Liver (tissue), 10 donors: ENCODE measurements at places on chromosomes 3 and 15. TPM values are rescaled to one million over a fixed set of nuclear protein-coding genes. Genes with fewer than 3 reads are reported as not detected.

The PLA2G4D gene
- not detected for polyA plus RNA-seq

DNA sequence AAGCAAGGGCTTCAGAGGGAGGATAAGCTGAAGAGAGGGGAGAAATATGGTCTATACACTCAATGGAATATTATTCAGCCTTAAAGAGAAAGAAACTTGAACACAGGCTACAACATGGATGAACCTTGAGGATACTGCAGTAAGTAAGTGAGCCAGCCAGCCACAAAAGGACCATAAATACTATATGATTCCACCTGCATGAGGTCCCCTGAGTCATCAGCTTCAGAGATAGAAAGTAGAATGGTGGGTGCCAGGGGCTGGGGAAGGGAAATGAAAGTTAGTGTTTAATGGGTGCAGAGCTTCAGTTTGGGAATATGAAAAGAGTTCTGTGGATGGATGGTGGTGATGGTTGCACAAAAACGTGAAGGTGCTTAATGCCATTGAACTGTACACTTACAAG lies 68.4 kb upstream of the SEC13 start:
- no peak for DNase-seq

- no peak for DNase-seq
Measured at GRCh38 chr3:135141160-135141559, 346.1 kb downstream of the EPHB1 start.

DNA sequence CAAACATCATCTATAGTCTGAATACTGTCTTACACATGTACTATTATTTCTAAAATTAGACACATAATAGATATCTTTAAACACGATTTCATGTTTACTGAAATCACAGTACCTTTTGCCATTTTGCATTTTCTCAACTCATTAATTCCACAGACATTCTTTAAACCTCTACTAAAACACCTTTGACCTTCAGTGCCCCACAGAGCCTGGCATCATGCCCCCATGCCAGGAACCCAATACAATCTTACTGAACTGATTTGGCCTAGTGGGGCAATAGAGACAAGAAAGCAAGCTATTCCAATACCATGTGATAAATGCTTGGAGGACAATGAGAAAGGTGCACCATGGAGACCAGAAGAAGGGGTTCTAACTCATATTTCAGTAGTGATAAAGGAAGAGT lies 19.3 kb upstream of the GUCA1C start:
- no peak for DNase-seq

GRCh38 chr3:50559702-50560101 lies 7.8 kb downstream of the C3orf18 start:
- DNase-seq: no peak

DNA sequence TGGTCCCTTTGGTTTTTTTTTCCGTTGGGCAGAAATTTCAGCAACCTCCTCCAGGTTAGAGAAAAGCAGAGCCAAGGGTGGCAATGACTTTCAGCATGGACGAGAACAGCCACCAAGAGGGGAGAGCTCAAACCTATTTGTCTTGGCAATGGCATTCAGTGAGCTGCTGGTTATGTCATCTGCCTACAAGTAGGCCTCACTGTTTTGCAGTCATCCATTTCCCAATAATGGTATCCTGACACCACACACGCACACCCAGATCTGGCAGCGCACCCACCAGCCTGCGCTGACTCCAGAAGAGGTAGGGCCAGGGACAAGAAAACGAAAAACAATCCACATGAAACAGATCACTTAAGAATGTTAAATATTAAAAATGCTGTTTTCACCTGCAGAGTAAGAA lies 92.3 kb downstream of the MAGI1 start:
- DNase-seq: no peak

DNA sequence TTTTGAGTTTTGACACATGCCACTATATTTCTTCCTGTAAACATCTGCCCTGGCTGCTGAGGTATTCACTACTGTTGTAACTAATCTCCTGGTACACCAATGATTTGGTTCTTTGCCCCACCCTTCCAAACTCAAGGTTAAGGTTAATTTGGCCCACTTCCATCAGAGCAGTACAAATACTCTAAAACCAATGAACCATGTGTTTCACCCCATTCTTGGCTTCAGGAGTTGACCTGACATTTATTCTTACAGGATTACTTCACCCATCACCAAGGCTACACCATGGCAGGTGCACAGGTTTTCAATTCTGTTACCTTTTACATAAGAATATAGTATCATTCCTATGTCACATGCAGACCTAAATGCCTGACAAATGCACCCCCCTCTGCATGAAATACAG lies 1179.9 kb downstream of the ZPLD1 start:
- DNase-seq: no peak

DNA sequence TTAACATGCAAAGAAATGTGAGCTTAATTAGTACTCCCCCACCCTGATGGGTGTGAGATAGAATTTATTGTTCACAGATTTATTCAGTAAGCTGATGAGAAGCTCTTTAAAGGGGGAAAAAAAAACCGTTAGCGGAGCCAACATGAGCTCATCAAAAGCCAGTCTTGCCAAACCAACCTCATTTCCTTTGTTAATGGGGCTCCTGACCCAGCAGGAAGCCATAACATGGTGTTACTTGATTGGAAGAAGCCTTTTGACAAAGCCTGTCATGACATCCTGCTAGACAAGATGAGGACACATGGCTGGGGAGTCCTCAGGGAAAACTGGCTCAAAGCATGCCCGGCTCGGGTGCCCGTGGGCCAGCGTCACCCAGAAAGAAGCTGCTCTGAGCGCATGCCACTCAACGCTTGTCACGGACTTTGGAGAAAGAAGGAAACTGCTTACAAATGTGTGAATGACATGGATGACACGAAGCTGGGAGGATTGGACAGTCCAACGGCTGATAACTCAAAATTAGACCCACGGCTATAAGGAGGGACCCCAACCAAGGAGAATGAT lies 64.6 kb downstream of the SLCO2A1 start:
- no peak for DNase-seq

DNA sequence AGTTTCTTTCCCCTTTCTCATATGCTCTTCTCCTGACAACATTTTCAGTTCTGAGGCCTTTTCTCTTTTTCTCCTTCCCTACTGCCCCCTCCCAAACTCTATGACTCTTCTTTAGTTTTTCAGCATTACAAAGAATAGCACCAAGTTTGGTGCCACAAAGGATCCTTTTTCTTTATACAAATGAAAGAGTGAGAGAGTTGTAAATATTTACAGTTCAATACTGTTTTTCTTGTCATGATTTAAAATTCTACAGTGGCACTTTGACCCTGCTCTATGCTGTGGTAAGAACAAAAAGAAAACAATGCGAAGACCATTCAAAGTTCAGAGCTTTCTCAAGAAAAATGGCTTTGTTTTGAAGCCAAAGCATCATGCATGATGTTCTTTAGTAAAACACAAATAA lies 667.9 kb upstream of the SGO1 start:
- no peak for DNase-seq

The CGNL1 gene
- polyA plus RNA-seq: 12.9 TPM

The IL17RD gene
- polyA plus RNA-seq: 0.18 TPM

The CKMT1A gene
- not detected for polyA plus RNA-seq

The SEMA5B gene
- 0.20 TPM for polyA plus RNA-seq

The RAD51 gene
- 0.87 TPM for polyA plus RNA-seq

The DAPK2 gene
- 1.1 TPM for polyA plus RNA-seq

DNA sequence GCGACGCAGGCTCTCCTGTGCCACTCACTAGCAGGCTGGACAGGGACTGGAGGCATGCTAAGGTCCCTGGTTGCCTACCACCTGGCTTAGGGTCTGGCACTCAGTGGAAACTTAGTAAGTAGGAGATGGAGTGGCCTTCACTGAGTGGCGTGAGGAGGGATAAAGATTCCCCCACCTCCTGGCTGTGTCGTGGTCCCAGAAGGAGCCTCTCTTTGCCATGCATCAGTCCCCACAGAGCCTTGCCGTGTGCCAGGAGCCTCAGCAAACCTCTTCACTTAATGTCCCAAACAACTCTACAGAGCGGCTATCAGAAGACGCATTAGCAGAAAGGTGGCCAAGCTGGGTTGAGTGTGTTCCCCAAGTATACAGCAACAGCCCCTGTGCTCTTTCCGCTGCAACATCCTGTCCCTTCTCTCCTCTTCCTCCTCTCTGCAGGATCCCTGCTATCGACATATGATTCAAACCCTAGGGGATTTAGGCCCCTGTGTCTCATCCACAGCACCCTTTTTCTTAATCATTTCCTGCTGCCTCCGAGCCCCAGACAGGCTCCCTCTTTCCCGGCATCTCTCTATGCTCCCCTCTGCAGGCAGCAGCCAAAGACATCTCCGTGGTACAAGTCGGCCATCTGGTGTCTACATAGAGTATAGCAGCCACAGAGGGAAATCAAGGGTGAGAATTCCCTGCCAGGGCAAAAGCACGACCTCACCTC lies 66.7 kb downstream of the SLC6A1 start:
- peak; percentile 44 for DNase-seq

The CHRM5 gene
- polyA plus RNA-seq: 0.38 TPM

The MORC1 gene
- 0.13 TPM for polyA plus RNA-seq

- no peak for DNase-seq
Measured at GRCh38 chr15:76947454-76947853, 15.9 kb downstream of the RCN2 start.

- no peak for DNase-seq
Measured at GRCh38 chr3:114212646-114213045, 24.7 kb downstream of the ZNF80 start.

The TLR9 gene
- polyA plus RNA-seq: not detected
